Kidney (tissue), 22 donors: ENCODE measurements at places on chromosomes 3 and 15. TPM values are rescaled to one million over a fixed set of nuclear protein-coding genes. Genes with fewer than 3 reads are reported as not detected.

- H3K4me1 ChIP-seq = no peaks in the 10 kb centered on the region
- no peak overlapping the region for H3K27ac ChIP-seq
- H3K36me3 ChIP-seq = no peaks in the 10 kb centered on the region
- H3K4me3 ChIP-seq = no peak overlapping the region
- no peaks in the 10 kb centered on the region for H3K27me3 ChIP-seq
Measured at GRCh38 chr15:50150349-50150748, 31.3 kb upstream of the ATP8B4 start.

DNA sequence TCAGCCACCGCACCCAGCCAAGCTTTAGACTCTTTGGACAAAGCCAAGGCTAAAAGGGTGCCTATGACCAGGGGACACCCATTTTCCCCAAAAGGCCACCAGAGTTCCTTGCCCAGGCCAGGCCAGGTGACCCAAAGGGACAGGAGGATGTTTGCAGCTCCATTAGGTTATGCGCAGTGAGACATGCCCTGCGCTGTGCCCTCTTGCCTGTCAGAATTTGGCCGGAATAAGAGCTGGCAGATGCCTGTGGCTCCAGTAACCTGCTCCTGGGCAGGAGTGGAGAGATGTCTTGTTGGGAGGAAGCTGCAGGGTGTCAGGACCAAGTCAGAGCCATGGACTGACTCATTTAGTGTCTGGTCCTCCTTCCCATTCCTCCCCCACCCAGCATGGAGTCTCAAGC is 20.5 kb downstream of the DNASE1L3 start:
- H3K27ac ChIP-seq = no peak overlapping the region
- no peaks in the 10 kb centered on the region for H3K36me3 ChIP-seq
- DNase-seq = no peak
- H3K4me3 ChIP-seq = no peak overlapping the region
- H3K27me3 ChIP-seq = no peaks in the 10 kb centered on the region

- no peak overlapping the region for H3K4me3 ChIP-seq
- H3K36me3 ChIP-seq = no peaks in the 10 kb centered on the region
- no peaks in the 10 kb centered on the region for H3K27me3 ChIP-seq
- no peak overlapping the region for H3K27ac ChIP-seq
- no peak for DNase-seq
Measured at GRCh38 chr3:130084436-130084980, 2.9 kb downstream of the ALG1L2 start.

DNA sequence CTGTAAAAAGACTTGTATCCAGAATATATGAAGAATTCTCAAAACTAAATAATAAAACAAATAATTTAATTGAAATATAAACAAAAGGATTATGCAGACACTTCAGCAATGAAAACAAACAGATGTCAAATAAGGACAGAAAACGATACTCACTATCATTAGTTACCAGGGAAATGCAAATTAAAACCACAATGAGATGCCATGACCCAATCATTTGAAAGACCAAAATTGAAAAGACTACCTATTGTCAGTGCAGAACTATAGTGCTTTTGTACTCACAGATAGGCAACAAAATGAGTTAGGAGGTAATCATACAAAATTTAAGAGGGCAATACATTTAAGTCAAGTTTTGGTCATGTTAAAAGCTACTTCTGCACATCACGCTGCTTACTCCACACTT is 31.6 kb upstream of the OR5K4 start:
- no peak overlapping the region for H3K27ac ChIP-seq
- no peak for DNase-seq
- H3K4me1 ChIP-seq = no peaks in the 10 kb centered on the region

- H3K27me3 ChIP-seq = no peaks in the 10 kb centered on the region
- no peaks in the 10 kb centered on the region for H3K4me1 ChIP-seq
- no peak for DNase-seq
- no peak overlapping the region for H3K27ac ChIP-seq
Measured at GRCh38 chr15:58724466-58724865, 25.0 kb downstream of the ADAM10 start.

GRCh38 chr3:160395297-160395696 is 3.7 kb downstream of the IFT80 start:
- H3K4me1 ChIP-seq = no peaks in the 10 kb centered on the region
- peak overlapping the region; percentile 37 for H3K27ac ChIP-seq
- H3K27me3 ChIP-seq = no peaks in the 10 kb centered on the region
- H3K36me3 ChIP-seq = no peaks in the 10 kb centered on the region
- no peak for DNase-seq

GRCh38 chr3:156751461-156752025 is 74.6 kb upstream of the LEKR1 start:
- peak; percentile 53 for DNase-seq
- peak overlapping the region; percentile 40 for H3K4me3 ChIP-seq
- peaks cover 3% of the 10 kb centered on the region for H3K4me1 ChIP-seq
- no peaks in the 10 kb centered on the region for H3K36me3 ChIP-seq

DNA sequence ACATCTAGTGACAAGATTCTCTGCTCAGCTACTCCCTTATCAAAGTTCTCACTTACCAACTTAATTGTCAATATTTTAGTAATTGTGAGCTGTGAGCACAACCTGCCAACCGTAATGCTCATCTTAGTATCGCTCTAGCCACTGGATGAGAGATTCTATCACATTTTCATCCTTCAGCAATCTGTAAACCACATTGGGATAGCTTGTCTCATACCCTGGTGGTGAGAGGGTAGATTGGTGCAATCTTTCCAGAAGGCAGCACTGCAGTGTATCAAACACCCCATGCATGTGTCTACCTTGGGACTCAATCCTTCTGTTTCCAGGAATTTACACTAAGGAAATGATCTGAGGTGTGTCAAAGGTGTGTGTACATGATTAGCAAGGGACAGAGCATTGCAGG is 18.9 kb upstream of the ATP8B4 start:
- no peak overlapping the region for H3K27ac ChIP-seq
- no peaks in the 10 kb centered on the region for H3K36me3 ChIP-seq
- DNase-seq = no peak
- H3K4me3 ChIP-seq = no peak overlapping the region
- H3K27me3 ChIP-seq = no peaks in the 10 kb centered on the region

DNA sequence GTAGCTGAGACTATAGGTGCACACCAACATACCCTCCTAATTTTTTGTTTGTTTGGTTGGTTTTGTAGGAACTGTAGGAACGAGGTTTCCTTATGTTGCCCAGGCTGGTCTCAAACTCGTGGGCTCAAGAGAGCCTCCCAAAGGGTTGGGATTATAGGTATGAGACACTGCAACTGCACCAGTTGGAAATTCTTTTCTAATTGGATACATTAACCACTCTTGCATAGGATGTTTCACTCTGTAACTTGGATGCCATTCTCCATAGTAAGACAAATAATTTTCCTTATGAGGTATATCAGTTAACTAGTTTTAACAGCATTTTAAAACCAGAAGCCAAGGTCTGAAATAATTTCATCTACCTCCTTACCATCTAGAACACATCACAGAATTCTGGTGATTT is 6.7 kb upstream of the ALCAM start:
- no peak overlapping the region for H3K4me3 ChIP-seq
- DNase-seq = no peak
- H3K4me1 ChIP-seq = no peaks in the 10 kb centered on the region
- no peaks in the 10 kb centered on the region for H3K27me3 ChIP-seq
- H3K27ac ChIP-seq = no peak overlapping the region

DNA sequence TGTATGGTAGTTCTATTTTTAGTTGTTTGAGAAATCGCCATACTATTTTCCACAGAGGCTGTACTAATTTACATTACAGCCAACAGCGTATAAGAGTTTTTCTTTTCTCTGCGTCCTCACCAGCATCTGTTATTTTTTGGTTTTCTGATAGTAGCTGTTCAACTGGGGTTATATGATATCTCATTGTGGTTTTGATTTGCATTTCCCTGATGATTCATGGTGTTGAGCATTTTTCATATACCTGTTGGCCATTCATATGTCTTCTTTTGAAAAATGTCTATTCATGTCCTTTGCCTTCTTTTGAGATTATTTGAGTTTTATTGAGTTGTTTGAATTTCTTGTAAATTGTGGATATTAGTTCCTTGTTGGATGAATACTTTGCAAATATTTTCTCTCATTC is 114.6 kb downstream of the LRRK1 start:
- H3K27me3 ChIP-seq = no peaks in the 10 kb centered on the region
- no peak overlapping the region for H3K27ac ChIP-seq
- H3K4me1 ChIP-seq = no peaks in the 10 kb centered on the region
- H3K4me3 ChIP-seq = no peak overlapping the region

DNA sequence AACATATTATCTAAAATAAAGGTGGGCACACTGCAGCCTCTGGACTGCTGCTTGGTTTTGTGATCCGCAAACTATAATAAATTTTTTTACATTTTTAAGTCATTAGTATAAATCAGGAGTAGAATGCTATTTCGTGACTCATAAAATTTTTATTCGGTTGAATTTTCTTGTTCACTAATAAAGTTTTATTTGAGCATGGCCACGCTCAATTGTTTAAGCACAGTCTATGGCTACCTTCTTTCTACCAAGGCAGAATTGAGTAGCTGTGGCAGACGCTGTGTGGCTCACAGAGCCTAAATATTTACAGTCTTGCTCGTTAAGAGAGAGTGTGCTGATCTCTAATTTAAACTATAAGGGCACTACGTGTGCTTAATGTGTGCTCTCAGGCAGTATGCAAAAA is 28.9 kb downstream of the ROBO2 start:
- no peak overlapping the region for H3K4me3 ChIP-seq
- H3K27me3 ChIP-seq = no peaks in the 10 kb centered on the region
- H3K4me1 ChIP-seq = no peaks in the 10 kb centered on the region
- no peaks in the 10 kb centered on the region for H3K36me3 ChIP-seq
- H3K27ac ChIP-seq = no peak overlapping the region

DNA sequence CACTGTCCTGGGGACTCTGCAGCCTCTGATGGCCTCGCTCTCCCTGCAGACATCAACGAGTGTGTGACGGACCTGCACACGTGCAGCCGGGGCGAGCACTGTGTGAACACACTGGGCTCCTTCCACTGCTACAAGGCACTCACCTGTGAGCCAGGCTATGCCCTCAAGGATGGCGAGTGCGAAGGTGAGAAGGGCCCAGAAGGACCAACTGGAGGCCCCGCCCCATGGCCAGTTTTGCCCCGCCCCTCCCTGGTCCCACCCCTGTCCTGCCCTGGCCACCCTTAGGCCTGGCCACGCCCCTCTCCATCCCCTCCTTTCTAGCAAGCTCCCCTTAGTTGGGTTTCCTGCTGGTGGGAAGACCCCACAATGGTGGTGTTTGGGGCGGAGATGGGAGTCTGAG is 77.5 kb downstream of the FBLN2 start:
- no peak overlapping the region for H3K4me3 ChIP-seq
- no peaks in the 10 kb centered on the region for H3K36me3 ChIP-seq
- no peaks in the 10 kb centered on the region for H3K4me1 ChIP-seq
- H3K27me3 ChIP-seq = no peaks in the 10 kb centered on the region
- no peak overlapping the region for H3K27ac ChIP-seq

DNA sequence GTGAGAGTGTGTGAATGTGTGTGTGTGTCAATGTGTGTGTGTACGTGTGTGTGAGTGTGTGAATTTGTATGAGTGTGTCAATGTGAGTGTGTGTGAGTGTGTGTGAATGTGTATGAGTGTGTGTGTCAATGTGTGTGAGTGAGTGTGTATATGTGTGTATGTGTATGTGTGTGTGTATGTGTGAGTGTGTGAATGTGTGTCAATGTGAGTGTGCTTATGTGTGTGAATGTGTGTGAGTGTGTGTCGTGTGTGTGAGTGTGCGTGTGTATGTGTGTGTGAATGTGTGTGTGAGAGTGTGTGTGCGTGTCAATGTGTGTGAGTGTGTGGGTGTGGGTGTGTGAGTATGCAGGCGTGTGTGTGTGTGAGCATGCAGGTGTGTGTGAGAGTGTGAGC is 93.5 kb upstream of the ALDH1A3 start:
- H3K4me1 ChIP-seq = no peaks in the 10 kb centered on the region
- no peaks in the 10 kb centered on the region for H3K36me3 ChIP-seq
- no peaks in the 10 kb centered on the region for H3K27me3 ChIP-seq
- no peak for DNase-seq

DNA sequence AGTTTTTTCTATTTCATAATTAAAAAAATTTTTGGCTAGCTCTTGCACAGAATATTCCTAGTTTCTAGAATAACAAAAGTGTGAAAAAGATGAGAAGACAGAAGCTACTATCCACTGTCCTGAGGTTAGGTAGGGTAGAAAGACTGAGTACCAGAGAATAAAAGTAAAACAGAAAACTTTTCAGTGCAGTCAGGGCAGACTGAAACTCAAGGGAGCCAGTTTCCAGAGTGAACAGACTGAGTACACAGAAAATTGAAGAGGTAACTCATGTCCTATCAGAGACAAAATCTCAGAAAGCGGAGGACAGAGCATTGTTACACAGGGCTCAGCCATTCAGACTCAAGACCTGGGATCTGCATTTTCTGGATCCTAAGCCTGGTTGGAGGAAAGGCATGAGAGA is 8.8 kb upstream of the FBXO40 start:
- H3K27ac ChIP-seq = no peak overlapping the region
- DNase-seq = no peak
- no peaks in the 10 kb centered on the region for H3K27me3 ChIP-seq
- H3K4me1 ChIP-seq = no peaks in the 10 kb centered on the region
- H3K36me3 ChIP-seq = no peaks in the 10 kb centered on the region

- H3K4me1 ChIP-seq = peaks cover 26% of the 10 kb centered on the region
- H3K27me3 ChIP-seq = no peaks in the 10 kb centered on the region
- H3K4me3 ChIP-seq = peak overlapping the region; percentile 95
- peak; percentile 93 for DNase-seq
Measured at GRCh38 chr3:49133226-49133951, 539 bp upstream of the LAMB2 start.

GRCh38 chr3:120601554-120601953 is 5.4 kb downstream of the NDUFB4 start:
- H3K27ac ChIP-seq = no peak overlapping the region
- no peak overlapping the region for H3K4me3 ChIP-seq
- H3K4me1 ChIP-seq = peaks cover 32% of the 10 kb centered on the region
- H3K27me3 ChIP-seq = no peaks in the 10 kb centered on the region

DNA sequence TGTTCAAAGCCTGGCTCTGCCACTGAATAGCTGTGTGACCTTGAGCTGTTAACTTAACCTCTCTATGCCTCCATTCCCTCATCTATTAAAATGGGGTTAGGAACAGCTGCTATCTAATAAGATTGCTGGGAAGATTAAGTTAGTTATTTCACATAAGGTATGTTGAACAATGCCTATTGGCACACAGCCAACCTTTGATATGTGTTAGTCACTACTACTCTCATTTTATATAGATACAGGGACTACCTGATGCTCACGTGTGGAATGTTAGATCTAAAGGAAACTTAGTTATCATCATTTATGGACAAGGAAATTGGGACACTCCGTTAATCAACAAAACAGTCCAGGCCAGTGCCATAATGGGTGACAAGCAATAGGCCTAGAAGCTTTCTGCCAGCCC is 332.4 kb upstream of the PPP2R3A start:
- no peak for DNase-seq
- H3K36me3 ChIP-seq = no peaks in the 10 kb centered on the region
- no peak overlapping the region for H3K27ac ChIP-seq
- H3K4me1 ChIP-seq = no peaks in the 10 kb centered on the region

Gene XYLB
- total RNA-seq = 6.0 TPM
